Bladder microvascular endothelial cell (primary cell): ENCODE measurements at places on chromosomes 1 and 21. TPM values are rescaled to one million over a fixed set of nuclear protein-coding genes. Genes with fewer than 3 reads are reported as not detected.

The CFHR2 gene
- total RNA-seq = not detected in 2 replicates

The TNFRSF18 gene
- 1.0 TPM in 1 of 2 replicates, not detected in the other for total RNA-seq

The THBS3 gene
- total RNA-seq = 9.4 and 18.5 TPM in 2 replicates

The AQP10 gene
- not detected in 2 replicates for total RNA-seq

The LEFTY1 gene
- total RNA-seq = not detected in 2 replicates

The MPL gene
- 0.06 TPM in 1 of 2 replicates, not detected in the other for total RNA-seq

The PLEKHG5 gene
- total RNA-seq = 31.6 and 52.8 TPM in 2 replicates

The ARV1 gene
- total RNA-seq = 5.7 and 7.6 TPM in 2 replicates

The CEP85 gene
- total RNA-seq = 8.6 and 12.3 TPM in 2 replicates

The OR2T33 gene
- not detected in 2 replicates for total RNA-seq

The IQGAP3 gene
- total RNA-seq = 17.2 and 21.5 TPM in 2 replicates

The FCAMR gene
- not detected in 2 replicates for total RNA-seq

The TDRD10 gene
- 3.6 and 5.2 TPM in 2 replicates for total RNA-seq
